Activated T-cell treated with anti-CD3 and anti-CD28 coated beads for 24 hours (primary cell): ENCODE measurements at places on chromosomes 5 and 9.
A peak's percentile ranks its signal among the peaks of the same experiment; 100 is the strongest.

GRCh38 chr5:73626814-73627313 lies 868 bp downstream of the ARHGEF28 start:
- no peak for DNase-seq

GRCh38 chr5:174609116-174609515 lies 115.3 kb upstream of the MSX2 start:
- DNase-seq: no peak

GRCh38 chr5:103465891-103466290 lies 96.7 kb downstream of the NUDT12 start:
- DNase-seq: no peak

GRCh38 chr9:127628758-127629467 lies 16.8 kb downstream of the STXBP1 start:
- no peak for DNase-seq

DNA sequence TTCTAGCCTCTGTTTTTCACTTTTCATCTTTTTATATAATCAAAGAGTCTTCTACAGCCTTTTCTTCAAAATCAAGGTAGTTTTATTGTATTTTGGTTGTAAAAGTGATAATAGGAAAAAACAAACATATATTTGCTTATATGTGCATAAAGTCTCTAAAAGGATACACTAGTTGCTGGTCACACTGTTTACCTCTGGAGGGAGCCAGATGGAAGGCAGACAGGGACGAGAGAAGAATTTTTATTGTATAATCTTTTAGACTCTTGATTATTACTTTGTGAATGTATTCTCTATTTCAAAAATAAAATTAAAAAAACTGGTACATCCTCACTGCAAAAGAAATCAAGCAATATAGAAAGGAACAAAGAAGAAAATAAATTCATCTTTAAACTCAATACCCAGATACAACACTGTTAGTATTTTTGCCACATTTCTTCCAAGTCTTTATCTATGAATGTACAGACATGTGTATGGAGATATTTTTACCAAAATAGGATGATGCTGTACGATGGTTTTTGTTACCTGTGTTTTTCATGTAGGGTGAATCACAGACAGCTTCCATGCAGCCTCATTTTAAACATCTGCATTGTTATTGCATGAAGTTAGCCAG lies 6.1 kb upstream of the RNF183 start:
- DNase-seq: no peak

- DNase-seq: no peak
Observed at GRCh38 chr5:115578657-115579056, 23.6 kb downstream of the TICAM2 start.

- no peak for DNase-seq
Observed at GRCh38 chr9:86443992-86444391, 89.8 kb upstream of the TUT7 start.

DNA sequence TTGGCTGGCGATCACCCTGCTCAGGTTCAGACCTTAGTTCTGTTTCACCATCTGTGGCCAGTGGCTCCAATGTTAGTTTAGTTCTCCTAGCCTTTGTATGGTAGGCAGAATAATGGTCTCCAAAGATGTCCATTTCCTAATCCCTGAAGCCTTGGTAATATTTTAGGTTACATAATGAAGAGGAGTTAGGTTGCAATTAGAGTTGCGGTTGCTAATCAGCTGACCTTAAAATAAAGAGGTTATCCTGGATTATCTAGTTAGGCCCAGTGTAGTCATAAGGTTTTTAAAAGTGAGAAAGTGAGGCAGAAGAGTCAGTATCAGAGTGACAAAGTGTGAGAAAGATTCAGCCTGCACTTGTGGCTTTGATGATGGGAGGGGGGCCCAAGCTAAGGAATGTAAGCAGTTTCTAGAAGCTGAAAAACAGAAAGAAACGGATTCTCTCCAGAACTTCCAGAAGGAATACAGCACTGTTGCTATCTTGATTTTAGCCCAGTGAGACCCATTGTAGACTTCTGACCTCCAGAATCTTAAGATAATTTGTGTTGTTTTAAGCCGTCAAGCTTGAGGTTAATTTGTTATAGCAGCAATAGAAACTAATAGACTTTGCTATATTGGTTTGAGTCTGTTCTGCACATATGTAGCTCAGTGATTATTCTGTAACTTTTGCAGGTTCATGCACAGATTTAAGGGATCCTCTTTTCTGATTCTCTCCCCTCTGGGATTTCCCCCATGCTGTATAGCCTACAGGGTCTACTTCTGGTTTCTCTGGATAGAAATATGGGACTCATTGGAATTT lies 21.6 kb downstream of the LNPEP start:
- peak; percentile 26 for DNase-seq

DNA sequence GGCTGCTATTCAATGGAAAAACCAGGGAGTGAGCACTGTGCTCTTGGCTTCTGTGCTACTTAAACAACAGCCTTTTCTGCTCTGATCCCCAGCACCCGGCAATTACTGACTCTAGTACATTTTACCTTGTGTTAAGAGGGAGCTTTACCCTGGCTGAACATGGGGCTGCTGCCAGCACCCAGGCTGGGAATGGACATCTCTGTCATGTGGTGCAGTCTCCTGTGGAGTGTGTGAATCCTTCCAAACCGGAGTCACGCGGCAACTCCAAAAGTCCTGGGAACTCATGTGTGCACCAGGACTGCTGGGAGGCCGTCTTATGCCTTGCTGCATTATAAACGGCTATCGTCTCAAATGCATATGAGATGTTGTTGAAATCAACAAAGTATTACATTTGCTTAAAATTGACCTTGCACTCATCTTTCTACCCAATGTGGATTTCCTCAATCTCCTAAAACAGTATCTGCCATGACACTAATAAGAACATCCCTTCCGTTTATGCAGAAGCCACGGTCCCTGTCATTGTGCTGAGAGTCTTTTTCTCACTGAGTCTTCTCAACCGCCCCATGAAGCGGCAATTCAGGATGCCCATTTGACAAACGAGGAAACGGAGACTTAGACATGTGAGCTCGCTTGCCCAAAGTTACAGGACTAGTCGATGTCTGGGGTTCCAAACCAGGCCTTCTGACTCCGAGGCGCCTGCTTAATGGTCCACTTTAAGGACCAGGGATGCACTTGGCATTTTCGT lies 884 bp upstream of the GSN start:
- DNase-seq: no peak

DNA sequence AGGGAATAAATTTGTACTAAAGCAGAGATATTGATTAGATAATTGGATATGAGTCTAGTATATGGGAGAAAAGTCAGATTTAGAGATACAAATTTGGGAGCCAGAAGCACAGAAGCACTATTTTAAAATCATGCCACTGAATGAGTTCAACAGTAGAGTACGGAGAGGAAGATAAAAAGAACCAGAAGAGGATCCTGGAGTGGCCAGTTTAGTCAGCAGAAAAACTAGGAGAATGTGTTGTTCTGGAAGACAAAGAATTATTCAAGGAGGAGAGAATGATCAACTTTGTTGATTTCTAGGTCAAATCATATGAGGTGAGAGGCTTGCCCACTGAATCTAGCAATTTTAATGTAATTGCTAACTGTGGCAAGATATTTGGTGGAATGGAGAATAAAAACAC lies 67.0 kb downstream of the NIPBL start:
- no peak for DNase-seq

GRCh38 chr5:165258197-165258771 lies 1752.9 kb downstream of the MAT2B start:
- no peak for DNase-seq

- DNase-seq: no peak
Observed at GRCh38 chr5:42454216-42454995, 31.2 kb downstream of the GHR start.

DNA sequence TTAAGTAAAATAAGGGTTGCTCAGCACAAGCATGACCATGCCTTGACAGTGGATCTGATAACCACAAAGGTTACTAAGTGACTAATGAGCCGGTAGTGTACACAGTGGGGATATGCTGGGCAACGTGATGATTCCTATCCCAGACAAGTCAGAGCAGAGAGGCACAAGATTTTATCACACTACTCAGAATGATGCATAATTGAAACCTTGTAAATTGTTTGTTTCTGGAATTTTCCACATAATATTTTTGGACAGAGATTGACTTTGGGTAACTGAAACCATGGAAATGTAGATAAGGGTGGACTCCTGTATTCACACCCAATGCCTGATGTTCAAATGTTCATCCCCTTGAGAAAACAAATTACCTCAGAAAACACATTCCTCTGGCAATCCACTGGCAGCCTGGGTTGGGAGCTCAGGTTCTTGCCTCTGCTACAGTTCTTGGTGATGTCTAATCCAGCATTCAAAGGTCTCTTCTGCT lies 16.2 kb upstream of the ERAP1 start:
- DNase-seq: no peak
